ENCODE measurements at places on chromosomes 2 and 18.

DNA sequence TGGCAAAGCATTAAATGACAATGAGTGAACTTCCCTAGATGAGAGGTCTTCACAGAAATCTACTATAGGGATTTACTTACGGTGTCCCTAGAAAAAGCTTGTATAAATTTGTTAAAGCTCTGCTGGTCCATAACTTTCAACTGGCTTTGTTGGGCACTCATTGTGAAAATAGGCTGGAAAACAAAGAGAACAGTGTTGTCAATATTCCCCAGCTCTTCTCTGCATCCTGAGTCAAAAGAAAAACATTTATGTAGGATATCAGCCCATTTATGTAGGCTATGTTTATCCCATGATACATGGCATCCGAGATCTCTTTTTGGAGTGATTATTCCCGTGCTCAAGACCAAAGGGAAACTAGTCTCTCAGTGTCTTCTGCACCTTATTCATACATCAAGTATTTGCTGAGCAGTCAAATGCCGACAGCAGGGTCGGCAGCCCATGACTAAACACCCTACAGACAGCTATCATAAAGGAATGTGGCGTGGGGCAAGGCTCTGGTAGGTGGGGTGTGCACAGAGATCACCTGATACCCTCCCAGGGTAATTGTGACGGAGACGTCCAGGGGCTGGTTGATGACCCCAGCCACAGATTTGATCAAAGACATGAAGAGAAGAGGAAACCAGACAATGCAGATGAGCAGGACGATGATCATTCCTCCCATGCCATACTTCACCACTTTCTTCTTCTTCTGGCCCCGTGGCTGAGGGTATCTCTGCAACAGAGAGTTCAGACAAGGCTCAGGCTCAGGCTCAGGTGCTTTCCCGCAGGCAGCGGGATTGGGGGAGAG lies 155.9 kb downstream of the NAPG start:
- no peak for DNase-seq

- no peak for DNase-seq
Observed at GRCh38 chr18:29501952-29502351, 1325.0 kb upstream of the CDH2 start.

DNA sequence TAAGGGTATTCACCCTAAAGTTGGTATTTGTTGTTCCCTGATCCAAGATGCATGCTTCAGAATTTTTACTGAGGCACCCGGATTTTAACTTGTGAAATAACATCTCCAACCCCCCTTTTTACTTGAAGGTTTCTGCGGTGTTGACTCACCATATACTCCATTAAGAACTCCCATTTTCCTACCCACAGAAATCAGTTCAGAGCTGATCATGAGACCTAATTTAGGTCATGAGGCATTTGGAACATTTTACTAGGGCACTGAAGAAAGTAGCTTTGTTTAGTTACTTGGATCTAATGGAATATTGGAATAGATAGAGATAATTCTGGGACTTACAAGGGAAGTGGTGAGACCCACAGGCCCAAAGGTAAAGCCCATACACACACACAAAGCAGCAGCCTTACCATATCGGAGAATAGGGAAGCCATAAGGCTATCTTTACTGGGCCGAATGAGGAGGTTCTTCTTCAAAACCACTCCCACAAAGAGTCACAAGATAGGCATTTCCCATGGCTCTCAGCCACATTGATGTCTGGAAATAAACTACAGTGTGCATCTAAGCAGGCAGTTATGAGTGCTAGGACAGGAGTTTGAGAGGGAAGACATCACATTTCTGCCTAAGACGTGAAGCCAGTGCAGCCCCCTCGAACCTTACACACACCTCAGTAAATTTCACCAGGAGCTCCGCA lies 681.0 kb upstream of the LRRTM4 start:
- no peak for DNase-seq

- no peak for DNase-seq
Observed at GRCh38 chr2:211391189-211391567, 834.8 kb downstream of the CPS1 start.

DNA sequence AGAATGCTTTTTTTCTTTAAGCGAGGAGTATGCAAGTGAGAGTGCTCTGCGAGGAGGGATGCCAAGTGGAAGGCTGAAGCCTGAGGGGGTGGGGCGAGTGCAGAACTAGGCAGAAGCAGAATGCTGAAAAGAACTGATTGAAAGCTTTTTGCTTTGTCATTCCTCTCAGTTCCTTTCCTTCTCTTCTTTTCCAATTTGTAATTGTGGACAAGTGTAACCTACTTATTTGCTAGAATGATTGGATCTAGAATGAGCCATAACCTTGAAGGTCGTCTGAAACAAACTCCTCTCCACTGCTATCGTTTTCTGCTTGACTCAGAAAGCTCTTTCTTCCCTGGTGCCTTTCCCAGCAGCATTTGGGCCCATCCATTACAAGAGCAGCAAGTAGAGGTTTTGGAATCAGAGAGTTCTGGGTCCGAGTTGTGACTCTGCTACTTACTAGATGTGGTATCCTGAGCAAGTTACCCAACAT lies 115.3 kb downstream of the METTL8 start:
- DNase-seq: no peak

All from activated T-helper 2 cell treated with anti-CD3 and anti-CD28 coated beads, Interferon-gamma antibody, Interleukin-2, Interleukin-4, amounts not matched to agents 10 μg/mL and 5 μg/mL and 100 μg/mL, durations not matched to agents 14 hours and 24 hours and 36 hours (primary cell).